ENCODE measurements at places on chromosomes 3 and 15. TPM values are rescaled to one million over a fixed set of nuclear protein-coding genes. Genes with fewer than 3 reads are reported as not detected.

Gene GABRR3
- 0.38 TPM for polyA plus RNA-seq

Gene CDHR4
- polyA plus RNA-seq, result 11.7 TPM

Gene GYG1
- polyA plus RNA-seq, result 303 TPM

Gene FANCD2OS
- 118 TPM for polyA plus RNA-seq

Gene KCNMB3
- 7.1 TPM for polyA plus RNA-seq

Gene DUOXA2
- polyA plus RNA-seq, result 0.36 TPM

Gene PTPRG
- polyA plus RNA-seq, result 26.3 TPM

Gene ROPN1
- 374 TPM for polyA plus RNA-seq

Gene RPP25
- polyA plus RNA-seq, result 6.8 TPM

Gene ZMAT3
- 6.4 TPM for polyA plus RNA-seq

Gene LZTFL1
- 156 TPM for polyA plus RNA-seq

Gene SEC22A
- 58.8 TPM for polyA plus RNA-seq

Gene KBTBD13
- polyA plus RNA-seq, result 1.2 TPM

Gene CCDC33
- 41.3 TPM for polyA plus RNA-seq

Gene RBP2
- polyA plus RNA-seq, result not detected

Gene SLC24A1
- 13.4 TPM for polyA plus RNA-seq

Gene FOXL2NB
- polyA plus RNA-seq, result 2.3 TPM

Gene ANKRD34C
- polyA plus RNA-seq, result 0.12 TPM

Gene CPOX
- polyA plus RNA-seq, result 9.3 TPM

Gene MBNL1
- 36.5 TPM for polyA plus RNA-seq

Gene XCR1
- 0.34 TPM for polyA plus RNA-seq

Gene IRAK2
- polyA plus RNA-seq, result 2.1 TPM

Gene CSPG4
- polyA plus RNA-seq, result 4.4 TPM

Gene FGD5
- 15.6 TPM for polyA plus RNA-seq

Gene C3orf62
- polyA plus RNA-seq, result 48.6 TPM

Gene ATXN7
- polyA plus RNA-seq, result 30.9 TPM

Gene CHRD
- 4.3 TPM for polyA plus RNA-seq

Gene ZBTB47
- polyA plus RNA-seq, result 18.1 TPM

Gene SNTN
- 2.3 TPM for polyA plus RNA-seq

Gene GOLGA8S
- 15.5 TPM for polyA plus RNA-seq

Gene FBN1
- 77.1 TPM for polyA plus RNA-seq

Gene PPP1R14D
- polyA plus RNA-seq, result not detected

Gene HESX1
- polyA plus RNA-seq, result 6.4 TPM

Gene IGSF11
- polyA plus RNA-seq, result 99.1 TPM

Gene GOLGA8A
- 67.7 TPM for polyA plus RNA-seq

Gene ATP10A
- 13.6 TPM for polyA plus RNA-seq

Gene BLOC1S6
- 29.1 TPM for polyA plus RNA-seq

Gene LMOD3
- polyA plus RNA-seq, result 0.55 TPM

Gene THAP10
- polyA plus RNA-seq, result 6.1 TPM

Gene CASR
- 0.30 TPM for polyA plus RNA-seq

Gene SKIL
- 19.1 TPM for polyA plus RNA-seq

Gene KNL1
- polyA plus RNA-seq, result 28.7 TPM

Gene ECE2
- 1.1 TPM for polyA plus RNA-seq

Gene SEMA5B
- polyA plus RNA-seq, result 2.0 TPM

Gene NME9
- 11.5 TPM for polyA plus RNA-seq

Gene MPI
- 92.6 TPM for polyA plus RNA-seq

Gene ROBO1
- polyA plus RNA-seq, result 42.6 TPM

Gene BTLA
- 0.50 TPM for polyA plus RNA-seq

Gene ATP8B4
- polyA plus RNA-seq, result 2.5 TPM

Gene AGBL1
- 0.70 TPM for polyA plus RNA-seq

Gene WNT7A
- 3.3 TPM for polyA plus RNA-seq

Gene CFAP100
- polyA plus RNA-seq, result 74.2 TPM

Gene FHIT
- 10.1 TPM for polyA plus RNA-seq

All from testis (tissue), 5 donors.